ENCODE measurements at places on chromosomes 12 and 14. TPM values are rescaled to one million over a fixed set of nuclear protein-coding genes. Genes with fewer than 3 reads are reported as not detected.

Gene MYF5
- total RNA-seq = not detected

Gene OR4E2
- total RNA-seq = not detected

Gene TEX52
- not detected for total RNA-seq

Gene LETMD1
- 27.1 TPM for total RNA-seq

Gene TBX3
- 23.9 TPM for total RNA-seq

Gene SRGAP1
- 11.5 TPM for total RNA-seq

Gene AMDHD1
- total RNA-seq = 2.6 TPM
